Prostate gland (tissue), 2 donors: ENCODE measurements at places on chromosomes 3 and 15. TPM values are rescaled to one million over a fixed set of nuclear protein-coding genes. Genes with fewer than 3 reads are reported as not detected.
A peak's percentile ranks its signal among the peaks of the same experiment; 100 is the strongest.

NR2F2 gene
- total RNA-seq: 48.7 TPM

SPINK8 gene
- total RNA-seq: not detected

NUTM1 gene
- 6.9 TPM for total RNA-seq

CACNA2D2 gene
- total RNA-seq: 5.6 TPM

DNA sequence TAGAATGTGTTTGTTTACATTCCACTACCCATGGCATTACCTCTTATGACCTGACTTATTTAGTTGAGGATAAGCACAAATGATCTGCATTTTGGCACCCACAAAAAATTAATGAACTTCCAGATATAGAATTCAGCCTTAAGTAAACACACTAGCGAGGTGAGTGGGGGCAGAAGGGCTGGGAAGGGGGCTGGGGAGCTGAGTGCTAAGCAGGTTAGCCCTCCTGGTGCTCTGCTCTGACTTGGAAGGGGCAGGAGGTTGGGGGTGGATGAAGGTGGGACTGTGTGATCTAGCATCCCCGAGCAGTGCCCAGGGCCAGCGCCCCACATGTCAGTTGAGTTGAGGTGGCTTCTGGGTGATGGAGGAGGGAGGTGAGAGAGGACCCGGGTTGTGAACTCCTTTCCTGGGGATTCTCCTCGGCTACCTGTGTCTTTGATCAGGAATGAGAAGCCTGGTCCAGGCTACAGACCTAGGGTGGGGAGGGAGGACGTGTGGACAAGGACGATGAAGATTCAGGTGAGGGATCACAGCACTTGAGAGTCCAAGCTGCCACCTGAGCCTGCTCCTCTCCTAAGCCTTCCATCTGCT is 178.6 kb upstream of the SMAD3 start:
- no peak for DNase-seq
- H3K27ac ChIP-seq: no peak overlapping the region
- no peaks in the 10 kb centered on the region for H3K27me3 ChIP-seq
- no peak overlapping the region for H3K4me3 ChIP-seq
- no peaks in the 10 kb centered on the region for H3K4me1 ChIP-seq

DNA sequence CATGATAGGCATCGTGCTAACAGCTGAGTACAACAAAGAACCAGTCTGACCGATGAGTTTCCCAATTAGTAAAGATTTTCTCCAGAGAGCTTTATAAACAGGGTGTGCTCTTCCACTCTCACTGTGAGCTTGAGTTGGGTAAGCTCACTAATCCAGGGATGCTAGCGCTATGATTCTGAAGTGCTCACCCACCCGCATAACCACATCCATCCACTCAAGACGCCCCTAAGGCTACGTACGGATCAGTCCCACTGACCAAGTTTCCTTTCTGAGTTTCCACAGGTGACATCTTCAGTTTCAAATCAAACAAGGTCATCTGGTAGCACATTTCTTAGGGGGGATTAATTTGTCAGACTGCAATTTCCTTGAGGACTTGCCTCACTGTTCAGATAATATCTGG is 141.1 kb upstream of the ABI3BP start:
- no peaks in the 10 kb centered on the region for H3K27me3 ChIP-seq
- no peak for DNase-seq
- no peaks in the 10 kb centered on the region for H3K4me1 ChIP-seq
- no peaks in the 10 kb centered on the region for H3K36me3 ChIP-seq

GRCh38 chr3:72590732-72591221 is 257.5 kb downstream of the SHQ1 start:
- no peak for DNase-seq
- H3K36me3 ChIP-seq: no peaks in the 10 kb centered on the region
- H3K4me1 ChIP-seq: no peaks in the 10 kb centered on the region
- no peaks in the 10 kb centered on the region for H3K27me3 ChIP-seq

DNA sequence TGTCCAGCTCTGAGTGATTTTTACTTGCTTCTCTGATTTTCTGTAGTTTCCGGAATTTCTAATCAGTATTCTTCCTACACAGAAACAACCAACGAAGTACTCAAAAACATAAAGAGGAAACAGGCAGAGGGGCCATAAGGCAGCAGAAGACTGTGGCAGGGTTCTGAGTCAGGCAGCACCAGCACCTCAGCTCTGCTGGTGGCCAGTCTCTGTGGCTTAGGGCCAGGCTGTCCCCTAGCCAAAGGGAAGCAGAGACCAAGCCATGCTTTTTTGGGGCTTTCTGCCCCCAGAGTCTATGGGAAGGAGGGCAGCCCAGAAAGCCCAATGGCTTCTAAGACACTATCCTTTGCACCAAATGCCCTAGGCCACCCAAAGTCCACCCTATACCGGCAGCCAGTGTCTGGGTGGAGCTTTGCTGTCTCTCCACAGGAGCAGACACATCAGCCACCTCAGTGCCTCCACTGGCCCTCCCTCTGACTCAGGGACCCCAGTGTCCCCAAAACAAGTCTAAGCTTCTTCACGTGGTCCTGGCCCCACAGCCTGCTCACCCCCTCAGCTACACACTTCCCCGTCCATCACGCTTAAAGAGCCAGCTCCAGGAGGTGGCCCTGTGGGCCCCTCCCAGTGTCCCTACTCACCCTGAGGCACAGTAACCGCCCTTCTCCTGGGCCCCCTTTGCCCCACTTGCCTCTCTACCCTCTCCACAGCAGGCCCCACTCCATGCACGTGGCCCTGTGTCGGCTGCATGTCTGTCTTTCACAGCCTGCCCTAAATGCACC is 46.2 kb downstream of the CCDC12 start:
- peak overlapping the region; percentile 27 for H3K27ac ChIP-seq
- no peaks in the 10 kb centered on the region for H3K27me3 ChIP-seq
- no peak for DNase-seq
- H3K36me3 ChIP-seq: no peaks in the 10 kb centered on the region

DNA sequence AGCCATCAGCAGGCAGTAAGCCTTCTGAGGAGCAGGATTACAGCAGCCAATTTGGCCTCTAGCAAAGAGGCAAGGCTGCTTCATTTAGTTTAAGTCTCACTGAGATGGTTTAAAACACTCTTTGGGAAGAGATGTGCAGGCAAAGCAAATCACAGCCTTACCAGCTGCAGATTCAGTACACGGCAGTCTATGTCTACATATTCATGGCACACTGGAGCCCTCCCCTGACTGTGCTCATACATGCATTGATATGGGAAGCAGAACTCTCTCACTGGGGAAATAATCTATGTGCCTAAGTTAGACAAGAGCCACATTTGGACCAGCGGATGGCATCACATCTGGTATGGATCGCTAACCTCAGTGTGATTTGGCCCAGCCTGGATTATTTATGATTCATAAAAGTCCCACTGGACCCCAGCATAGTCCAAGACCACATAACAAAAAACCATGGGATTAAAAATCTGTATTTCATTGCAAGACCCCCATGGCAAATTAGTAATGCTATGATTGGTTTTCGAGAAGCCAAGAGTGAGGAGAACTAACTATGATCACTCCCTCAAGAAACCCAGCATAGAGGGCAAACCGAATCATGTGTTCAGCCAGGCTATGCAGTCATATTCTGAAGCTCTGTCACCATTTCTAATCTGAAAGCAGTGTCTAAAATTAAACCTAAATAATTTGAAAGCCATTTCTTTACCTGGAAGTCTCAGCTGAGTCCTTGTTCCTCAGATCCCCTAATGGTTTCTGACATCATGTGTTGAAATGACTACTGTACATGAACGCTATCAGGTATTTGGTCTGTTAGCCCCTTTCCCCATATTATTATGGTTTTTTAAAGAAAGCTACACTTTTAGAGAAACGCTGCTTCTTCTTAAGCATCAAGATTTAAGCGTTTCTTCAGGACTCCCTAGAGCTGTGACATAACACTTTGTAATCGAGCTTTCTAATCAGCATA is 1.2 kb downstream of the PRICKLE2 start:
- H3K36me3 ChIP-seq: no peaks in the 10 kb centered on the region
- DNase-seq: no peak
- H3K4me3 ChIP-seq: no peak overlapping the region
- no peak overlapping the region for H3K27ac ChIP-seq
- H3K27me3 ChIP-seq: no peaks in the 10 kb centered on the region
- no peaks in the 10 kb centered on the region for H3K4me1 ChIP-seq

DNA sequence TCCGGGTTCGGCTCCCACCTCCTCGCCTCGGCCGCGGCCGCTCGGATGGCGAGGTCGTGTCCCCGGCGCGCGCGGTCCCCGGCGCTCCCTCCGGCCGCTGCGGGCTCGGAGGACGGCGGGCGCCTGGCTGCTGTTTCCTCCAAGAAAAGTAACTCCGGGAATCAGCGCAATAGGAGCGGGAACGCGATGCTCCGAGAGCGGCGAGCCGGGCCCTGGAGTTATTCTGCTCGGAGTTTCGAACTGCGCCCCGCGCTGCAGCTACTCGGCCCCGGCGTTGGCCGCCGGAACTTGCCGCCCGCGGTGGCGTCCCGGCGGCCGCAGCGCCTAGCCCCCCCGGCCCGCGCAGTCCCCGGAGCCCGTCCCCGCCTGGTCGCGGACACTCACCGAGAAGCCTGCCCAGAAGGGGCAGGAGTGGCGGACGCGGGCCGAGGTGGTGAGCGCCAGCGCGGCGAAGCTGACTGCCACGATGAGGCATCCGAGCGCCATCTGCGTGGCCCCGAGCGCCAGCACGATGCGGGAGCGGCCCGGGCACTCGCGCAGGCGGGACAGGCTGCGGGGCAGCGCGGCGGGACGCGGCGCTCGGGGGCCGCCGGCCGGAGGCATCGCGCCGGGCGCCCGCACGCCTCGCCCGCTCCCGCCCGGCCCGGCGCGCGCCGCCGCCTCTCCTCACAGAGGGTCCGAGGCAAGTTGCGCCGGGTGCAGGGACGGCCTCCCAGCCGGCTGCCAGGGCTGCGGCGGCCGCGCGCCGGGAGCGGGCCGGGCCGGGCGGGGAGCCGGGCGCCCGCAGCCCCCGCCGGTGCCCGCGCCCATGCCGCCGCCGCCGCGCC is 251.9 kb downstream of the TJP1 start:
- DNase-seq: no peak
- H3K4me3 ChIP-seq: peak overlapping the region; percentile 32
- H3K27ac ChIP-seq: no peak overlapping the region
- no peaks in the 10 kb centered on the region for H3K36me3 ChIP-seq

GRCh38 chr3:12367346-12367745 is 78.5 kb downstream of the PPARG start:
- no peak overlapping the region for H3K27ac ChIP-seq
- H3K27me3 ChIP-seq: no peaks in the 10 kb centered on the region
- DNase-seq: no peak
- no peaks in the 10 kb centered on the region for H3K4me1 ChIP-seq
- no peaks in the 10 kb centered on the region for H3K36me3 ChIP-seq

DNA sequence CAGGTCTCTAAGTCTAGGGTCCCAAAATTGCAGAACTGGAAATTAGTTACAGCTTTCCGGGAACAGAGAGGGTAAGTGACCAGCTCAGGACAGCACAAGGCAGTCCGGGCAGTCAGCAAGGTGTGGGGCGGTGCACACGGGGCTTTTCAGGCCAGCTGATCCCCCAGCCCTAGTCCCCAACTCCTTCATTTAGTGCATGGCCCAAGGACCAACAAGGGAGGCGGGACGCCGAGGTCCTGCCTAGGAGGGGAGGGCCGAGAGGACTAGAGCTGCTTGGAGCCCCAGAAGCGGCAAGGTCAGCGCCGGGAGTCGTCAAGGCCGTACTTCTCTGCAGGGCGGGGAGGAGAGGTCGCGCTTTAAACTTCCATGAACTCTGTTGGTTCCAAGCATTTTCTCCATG is 2.0 kb upstream of the PDE8A start:
- no peaks in the 10 kb centered on the region for H3K27me3 ChIP-seq
- peak; percentile 15 for DNase-seq
- no peaks in the 10 kb centered on the region for H3K4me1 ChIP-seq
- no peak overlapping the region for H3K4me3 ChIP-seq

DNA sequence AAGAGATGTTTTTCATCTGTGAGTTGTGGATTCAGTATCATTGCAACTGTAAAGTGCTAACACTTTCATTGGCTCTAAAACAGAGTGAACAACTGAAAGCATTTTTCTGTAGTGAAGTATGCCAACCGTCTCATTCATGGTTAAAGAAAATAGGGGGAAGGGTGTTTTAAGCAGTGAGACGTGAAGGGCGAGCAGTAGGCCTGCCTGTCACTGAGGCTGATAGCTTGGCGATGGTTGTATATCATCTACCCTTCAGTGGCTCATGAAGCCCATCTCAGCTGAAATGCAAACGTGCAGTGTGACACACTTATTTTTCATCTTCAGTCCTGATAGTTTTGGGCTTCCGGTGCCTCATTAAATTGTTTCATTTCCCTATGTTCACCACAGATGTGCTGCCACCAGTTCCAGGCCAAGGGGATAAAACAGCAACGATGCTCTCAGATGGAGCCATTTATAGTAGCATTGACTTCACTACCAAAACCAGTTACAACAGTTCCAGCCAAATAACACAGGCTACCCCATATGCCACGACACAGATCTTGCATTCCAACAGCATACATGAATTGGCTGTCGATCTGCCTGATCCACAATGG is 562.0 kb downstream of the ROBO2 start:
- no peak overlapping the region for H3K27ac ChIP-seq
- H3K4me3 ChIP-seq: no peak overlapping the region
- DNase-seq: no peak
- H3K4me1 ChIP-seq: no peaks in the 10 kb centered on the region
- H3K27me3 ChIP-seq: no peaks in the 10 kb centered on the region

GRCh38 chr3:41933154-41933676 is 28.7 kb downstream of the ULK4 start:
- H3K27me3 ChIP-seq: no peaks in the 10 kb centered on the region
- H3K4me1 ChIP-seq: no peaks in the 10 kb centered on the region
- no peak overlapping the region for H3K4me3 ChIP-seq

DNA sequence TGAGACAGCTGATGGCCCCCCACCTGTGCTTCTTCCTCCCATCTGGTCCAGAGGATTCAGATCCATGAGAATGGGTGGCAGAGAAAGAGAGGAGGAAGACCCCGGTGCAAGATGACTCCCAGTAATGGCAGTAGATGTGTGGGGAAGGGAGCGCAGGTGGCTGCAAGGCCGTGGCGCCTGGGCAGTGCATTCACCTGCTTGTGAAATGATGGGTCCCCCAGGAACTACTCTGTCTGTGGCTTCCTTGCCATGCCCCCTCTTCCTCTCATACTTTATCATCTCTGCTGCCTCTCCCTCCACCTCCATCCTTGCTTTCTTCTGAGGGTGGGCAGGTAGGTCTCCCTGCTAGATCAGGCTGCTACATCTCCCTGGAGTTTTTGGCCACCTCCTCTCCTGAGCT is 23.3 kb downstream of the ZNF710 start:
- DNase-seq: no peak
- no peaks in the 10 kb centered on the region for H3K27me3 ChIP-seq
- H3K36me3 ChIP-seq: no peaks in the 10 kb centered on the region

DNA sequence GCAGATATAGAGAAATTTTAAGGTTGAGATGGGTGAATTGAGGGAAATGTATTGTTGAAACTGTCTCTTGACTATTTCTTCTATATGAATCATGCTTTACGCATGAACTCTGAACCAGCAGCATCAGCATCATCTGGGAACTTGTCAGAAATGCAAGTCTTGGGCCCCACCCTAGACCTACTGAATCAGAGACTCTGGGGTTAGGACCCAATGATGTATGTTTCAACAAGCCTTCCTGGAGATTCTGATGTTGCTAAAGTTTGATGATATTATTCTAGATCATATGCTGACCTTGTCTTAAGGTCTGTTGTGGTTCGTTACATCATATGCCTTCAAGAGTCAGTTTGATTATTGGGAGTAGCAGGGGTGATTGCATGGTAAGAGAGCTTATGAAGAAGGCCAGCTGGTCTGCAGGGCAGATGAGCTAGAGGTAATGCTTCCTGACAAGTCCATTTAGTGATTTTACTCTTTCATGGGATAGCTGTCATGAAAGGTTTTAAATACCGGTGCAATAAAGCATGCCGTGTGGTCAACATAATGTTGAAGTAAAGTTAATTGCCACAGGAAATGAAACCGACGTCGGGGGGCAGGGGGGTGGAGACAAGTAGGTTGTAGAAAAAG is 152.4 kb upstream of the MRPL3 start:
- no peak overlapping the region for H3K27ac ChIP-seq
- no peaks in the 10 kb centered on the region for H3K4me1 ChIP-seq
- no peaks in the 10 kb centered on the region for H3K36me3 ChIP-seq
- DNase-seq: no peak
- no peak overlapping the region for H3K4me3 ChIP-seq
- H3K27me3 ChIP-seq: no peaks in the 10 kb centered on the region
